CD4-positive, alpha-beta T cell treated with Interferon alpha-2 for 1 hour (primary cell): ENCODE measurements at places on chromosomes 6 and 20.

- DNase-seq: no peak
Measured at GRCh38 chr6:107423474-107423990, 35.8 kb downstream of the PDSS2 start.

- DNase-seq: no peak
Measured at GRCh38 chr6:37407948-37408347, 25.1 kb upstream of the CMTR1 start.

GRCh38 chr6:139343052-139343750, 31.2 kb downstream of the CITED2 start:
- no peak for DNase-seq

- DNase-seq: no peak
Measured at GRCh38 chr20:49392745-49393144, 89.7 kb downstream of the KCNB1 start.

DNA sequence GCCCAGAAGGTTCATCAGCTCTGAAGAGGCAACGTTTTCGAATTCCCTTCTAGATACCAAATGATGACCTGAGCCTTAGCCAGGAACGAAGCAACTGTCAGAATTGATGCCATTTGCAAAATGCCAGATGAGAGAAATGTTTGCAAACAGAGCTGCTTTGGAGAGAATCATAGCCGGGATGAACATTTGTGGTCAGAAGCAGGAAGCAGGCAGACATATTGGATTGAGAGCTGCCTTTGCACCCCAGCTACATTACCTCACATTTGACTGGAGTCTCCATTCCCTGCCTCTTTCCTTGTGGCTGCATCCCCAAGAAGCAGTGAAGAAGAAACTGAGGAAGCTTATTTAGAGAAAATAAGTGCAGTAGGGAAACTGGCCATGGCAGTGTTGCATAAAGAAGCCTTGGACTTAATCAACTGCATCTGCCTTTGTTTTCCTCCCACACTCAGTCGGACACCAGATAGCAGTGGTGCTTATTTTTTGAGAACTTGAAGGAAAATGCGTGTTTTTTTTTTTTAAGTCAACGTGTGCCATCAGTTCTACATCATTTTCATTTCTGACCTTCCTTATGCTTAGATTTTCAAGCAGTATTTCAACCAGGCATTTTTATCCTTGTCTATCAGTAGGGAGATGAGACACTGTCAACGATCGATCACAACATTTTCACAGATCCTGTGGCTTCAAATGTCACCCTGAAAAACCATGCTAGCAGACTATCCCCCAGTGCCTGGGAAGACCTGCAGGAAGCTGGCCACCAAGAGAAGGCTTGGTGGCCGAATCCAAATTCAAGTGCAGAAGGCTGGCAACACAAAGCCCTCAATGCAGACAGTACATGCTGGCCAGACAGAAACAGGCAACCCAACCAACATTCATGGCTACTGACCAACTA, 541.2 kb upstream of the JARID2 start:
- no peak for DNase-seq

DNA sequence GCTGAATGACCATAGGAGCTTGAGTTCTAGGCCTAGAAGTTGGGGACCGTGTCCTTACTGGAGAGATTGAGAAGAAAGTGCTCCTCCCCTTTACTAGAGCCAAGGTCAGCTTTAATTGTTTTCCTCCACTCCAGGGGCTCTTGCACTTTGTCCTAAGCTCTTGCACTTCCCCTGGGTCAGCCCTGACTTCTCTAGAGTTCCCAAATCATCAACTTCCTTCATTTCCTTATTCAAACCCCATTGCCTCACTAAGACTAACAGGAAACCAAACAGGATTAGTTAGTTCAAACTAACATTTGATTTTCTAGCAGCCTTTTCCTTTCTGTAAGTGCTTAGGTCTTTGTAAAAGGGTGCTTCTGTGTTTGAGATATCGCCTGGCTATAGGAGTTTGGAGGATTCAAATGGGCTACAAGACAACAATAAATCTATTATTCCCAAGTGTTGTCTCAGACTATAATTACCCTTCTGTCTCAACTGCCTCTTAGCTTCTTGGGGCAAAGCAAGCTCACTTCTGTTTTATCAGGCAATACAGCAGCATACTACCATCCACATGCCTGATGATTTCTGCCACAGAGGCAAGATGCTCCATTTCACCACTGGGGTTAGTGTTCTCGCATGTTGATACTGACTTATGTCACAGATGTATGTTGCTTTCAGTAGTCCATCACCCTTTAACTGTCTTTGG, 12.8 kb upstream of the DTNBP1 start:
- DNase-seq: no peak

DNA sequence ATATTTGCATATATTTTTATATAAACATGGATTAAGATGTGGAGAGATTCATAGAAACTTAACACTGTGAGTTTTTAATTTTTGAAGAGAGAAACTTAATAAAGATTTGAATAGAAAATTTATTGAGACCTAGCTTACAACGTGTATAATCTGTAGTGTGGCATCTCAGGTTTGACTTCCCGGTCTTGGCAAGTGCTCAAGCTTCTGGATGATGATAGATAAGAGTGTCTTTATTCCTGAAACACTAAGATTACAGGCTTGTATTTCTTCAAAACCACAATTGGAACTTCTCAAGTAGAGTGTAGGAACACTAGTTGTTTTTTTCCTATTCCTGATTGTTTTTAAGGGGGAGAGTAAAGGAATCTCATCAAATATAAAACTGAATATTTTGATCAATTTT, 64.6 kb upstream of the NOTCH4 start:
- DNase-seq: no peak

- no peak for DNase-seq
Measured at GRCh38 chr6:102686461-102686860, 1293.0 kb downstream of the GRIK2 start.

DNA sequence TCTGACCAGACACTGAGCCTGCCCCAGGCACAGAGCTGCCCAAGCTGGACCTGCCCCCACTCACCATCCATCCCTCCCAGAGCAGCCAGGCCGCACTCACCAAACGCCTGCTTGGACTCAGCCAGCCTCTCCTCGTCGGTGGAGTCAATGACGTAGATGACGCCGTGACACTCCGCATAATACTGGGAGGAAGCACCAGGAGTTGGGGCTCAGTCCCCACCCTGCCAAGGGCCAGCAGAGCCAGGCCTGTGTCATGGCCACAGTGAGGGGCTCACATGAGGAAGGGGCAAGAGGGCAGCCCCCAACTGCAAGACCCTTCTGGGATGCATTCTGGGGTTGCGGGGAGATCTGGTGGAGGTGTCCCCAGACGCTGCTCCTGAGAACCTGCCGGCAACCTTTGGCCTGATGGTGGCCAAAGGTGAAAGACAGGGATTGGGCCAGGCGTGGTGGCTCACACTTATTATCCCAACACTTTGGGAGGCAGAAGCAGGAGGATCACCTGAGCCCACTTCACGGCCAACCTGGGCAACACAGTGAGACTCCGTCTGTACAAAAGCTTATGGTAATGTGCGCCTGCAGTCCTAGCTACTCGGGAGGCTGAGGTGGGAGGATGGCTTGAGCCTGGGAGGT, 5.6 kb downstream of the ARFRP1 start:
- DNase-seq: no peak

GRCh38 chr6:44667668-44668390, 280.3 kb downstream of the CDC5L start:
- DNase-seq: no peak

GRCh38 chr6:146153040-146153758, 124.3 kb downstream of the GRM1 start:
- no peak for DNase-seq

- DNase-seq: no peak
Measured at GRCh38 chr6:161029195-161029809, 37.7 kb downstream of the MAP3K4 start.

DNA sequence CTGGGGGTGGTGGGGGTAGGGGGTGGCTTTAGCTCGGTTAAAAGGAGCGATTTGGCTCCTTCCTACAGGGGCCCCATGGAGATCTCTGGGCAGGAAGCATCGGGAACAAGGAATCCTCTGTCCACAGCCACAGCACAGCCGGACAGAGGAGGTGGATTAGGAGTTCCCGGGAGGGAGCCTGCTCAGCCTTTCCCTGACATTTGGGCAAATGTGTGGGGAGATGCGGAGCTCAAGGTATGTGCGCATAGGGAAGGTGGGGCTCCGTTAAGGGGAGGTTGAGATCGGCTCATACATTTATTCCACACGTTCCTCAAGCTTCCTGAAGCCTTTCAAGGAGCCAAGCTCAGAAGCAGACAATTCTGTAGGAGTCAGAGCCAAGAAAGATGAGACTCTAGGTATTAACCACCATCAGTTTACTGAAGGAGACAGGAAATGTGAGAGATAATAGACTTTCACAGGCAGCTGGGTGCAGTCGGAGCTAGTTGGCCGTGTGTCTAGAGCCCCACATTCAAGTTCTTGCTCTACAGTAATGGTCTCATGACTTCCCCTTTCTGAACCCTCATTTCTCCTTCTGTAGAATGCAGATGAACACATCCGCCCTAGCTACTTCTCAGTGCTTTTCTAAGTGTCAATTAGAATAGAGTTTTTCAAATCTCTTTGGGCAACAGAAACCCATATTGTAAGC, 40.8 kb upstream of the EPB41L1 start:
- no peak for DNase-seq

DNA sequence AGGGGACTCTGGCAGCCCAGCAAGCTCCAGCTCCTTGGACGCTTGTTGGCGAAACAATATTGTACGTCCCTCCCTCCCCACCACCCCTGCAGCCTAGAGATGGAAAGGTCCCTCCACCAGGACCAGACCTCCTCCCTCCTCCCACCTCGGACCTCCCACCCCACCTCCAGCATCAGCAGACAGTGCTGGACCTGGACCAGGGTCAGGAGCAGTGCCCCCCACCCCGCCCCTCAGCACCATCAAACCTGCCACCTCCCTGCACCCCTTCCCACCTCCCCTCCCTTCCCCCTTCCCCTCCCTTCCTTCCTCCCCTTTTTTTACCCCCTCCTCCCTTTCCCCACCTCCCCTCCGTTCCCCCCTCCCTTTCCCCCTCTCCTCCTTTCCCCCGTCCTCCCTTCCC, 98.4 kb downstream of the TAF4 start:
- no peak for DNase-seq

- no peak for DNase-seq
Measured at GRCh38 chr20:62315773-62316172, 13.0 kb downstream of the ADRM1 start.

GRCh38 chr6:160088784-160089533, 32.7 kb upstream of the SLC22A1 start:
- DNase-seq: no peak

DNA sequence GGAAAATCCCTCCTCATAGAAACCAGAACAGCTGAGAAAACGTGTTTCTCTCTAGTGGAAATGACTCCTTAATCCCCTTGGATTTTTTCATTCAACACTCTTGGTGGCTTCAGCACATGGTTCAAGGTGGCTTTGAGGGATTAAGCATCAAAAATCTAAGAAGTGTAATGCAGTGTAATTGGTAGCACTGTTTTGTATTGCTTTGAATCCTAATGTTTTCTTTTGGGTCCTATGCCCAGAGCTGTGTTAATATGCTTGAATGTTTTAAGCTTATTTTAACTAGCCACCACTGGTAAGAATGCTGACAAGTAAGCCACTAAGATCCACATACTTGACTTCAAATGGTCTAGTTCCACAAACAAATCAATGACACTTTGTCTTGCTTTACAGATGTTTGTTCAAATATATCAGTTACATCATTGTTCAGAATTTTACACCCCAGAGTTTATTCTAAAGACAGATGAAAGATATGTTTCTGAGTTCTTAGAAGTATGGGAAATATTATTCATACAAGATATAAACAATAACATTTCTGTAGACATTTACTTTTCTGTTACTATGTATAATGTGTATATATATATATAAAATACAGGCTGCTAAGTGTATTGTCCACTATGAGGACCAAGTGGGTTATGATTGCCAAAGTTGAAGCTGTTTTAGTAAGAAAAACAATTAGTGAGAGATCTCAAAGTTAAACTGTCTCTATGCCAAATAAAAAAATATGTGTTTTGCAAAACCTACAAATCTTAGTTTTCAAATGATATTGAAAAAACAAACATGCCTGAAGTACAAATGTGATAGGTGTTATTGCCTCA, 220.8 kb downstream of the OGFRL1 start:
- no peak for DNase-seq

- DNase-seq: no peak
Measured at GRCh38 chr6:116047173-116047933, 13.3 kb downstream of the FRK start.

- peak; percentile 40 for DNase-seq
Measured at GRCh38 chr20:3209257-3209945, at the start of gene ITPA. Gene ITPA (plus strand): TSS chr20:3209498. CDS start chr20:3209552, 54 bp downstream.

- DNase-seq: no peak
Measured at GRCh38 chr20:63854069-63854765, 7.1 kb upstream of the ABHD16B start.
